Putamen (tissue), 1 donor: ENCODE measurements at places on chromosomes 6 and 20.
A peak's percentile ranks its signal among the peaks of the same experiment; 100 is the strongest.

GRCh38 chr6:84260196-84260595, 32.8 kb upstream of the CEP162 start:
- DNase-seq: no peak

GRCh38 chr20:10338426-10339180, 95.4 kb downstream of the MKKS start:
- DNase-seq: no peak

GRCh38 chr6:5956939-5957338, 49.8 kb downstream of the NRN1 start:
- DNase-seq: no peak

GRCh38 chr6:155040901-155041650, 46.0 kb downstream of the TIAM2 start:
- peak; percentile 18 for DNase-seq

- DNase-seq: no peak
These were observed 107.7 kb upstream of the DTNBP1 start for GRCh38 chr6:15770347-15771143.

- DNase-seq: peak; percentile 65
These were observed 254.4 kb upstream of the PMEPA1 start for GRCh38 chr20:57964011-57964862.

DNA sequence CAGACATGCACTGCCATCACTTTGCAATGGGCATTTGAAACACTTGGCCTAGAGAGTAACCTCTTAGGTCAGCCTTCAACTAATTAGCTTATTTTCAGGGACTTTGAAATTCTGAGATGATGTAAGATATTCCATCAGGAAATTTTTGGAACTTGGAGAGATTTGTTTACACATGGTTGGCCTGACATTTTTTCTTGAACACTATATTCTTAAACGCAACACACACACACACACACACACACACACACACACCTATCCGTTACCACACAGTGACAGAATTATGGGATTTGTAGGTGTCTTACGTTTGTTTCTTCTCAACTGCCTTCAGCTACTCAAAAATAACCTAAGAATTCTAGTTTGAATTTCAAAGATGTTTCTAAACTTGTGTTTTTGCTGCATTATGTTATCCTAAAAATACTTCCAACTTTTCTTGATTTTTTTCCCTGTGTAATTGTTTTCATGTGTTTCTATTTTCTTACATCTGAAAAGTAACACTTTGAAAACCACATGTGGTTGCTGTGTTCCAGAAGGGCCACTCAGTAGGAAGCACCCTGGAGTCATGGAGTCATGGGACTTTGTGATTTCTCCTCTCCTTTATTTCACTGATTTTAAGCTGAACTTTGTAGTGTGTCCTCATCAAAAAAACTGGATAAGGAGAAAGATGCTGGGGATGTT, 31.9 kb downstream of the MARCKS start:
- no peak for DNase-seq

GRCh38 chr6:152087096-152087495, 279.6 kb downstream of the ESR1 start:
- no peak for DNase-seq

DNA sequence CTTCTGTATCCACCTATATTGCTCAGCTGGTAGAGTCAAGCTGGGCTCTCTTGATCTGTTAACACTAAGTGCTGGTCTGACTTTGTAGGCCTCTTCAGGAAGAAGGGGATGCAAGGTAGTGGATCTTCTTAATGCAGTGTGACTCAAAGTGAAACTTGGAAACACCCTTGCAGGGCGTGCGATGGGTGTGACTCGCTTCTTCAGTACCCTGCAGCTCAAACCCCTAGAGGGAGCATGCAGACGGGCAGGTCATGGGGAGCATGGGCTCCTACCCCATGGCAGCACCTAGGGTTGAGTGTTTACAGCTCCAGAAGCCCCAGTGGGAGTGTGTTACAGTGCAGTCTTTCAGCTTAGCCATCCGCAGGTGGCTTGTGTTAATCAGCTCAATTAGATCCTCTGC, 757 bp upstream of the SAMD3 start:
- DNase-seq: no peak

DNA sequence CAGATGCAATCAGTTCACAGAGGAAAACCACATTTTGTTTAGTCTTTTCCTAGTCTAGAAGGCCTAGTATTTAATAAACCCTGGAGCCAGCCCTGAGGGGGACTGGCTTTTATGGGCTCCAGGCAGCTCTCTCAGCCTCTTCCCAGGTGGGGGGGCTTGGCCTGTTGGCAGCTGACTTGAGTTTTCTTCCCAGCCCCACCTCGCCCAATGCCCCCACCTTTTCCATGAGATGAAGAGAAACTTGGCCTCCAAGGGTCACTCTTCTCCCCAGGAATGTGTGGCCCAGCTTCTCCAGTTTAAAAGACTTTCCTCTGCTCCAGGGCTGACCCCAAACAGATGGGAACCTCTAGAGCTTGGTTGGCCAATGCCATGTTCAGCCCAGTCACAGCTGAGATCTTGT, 196.1 kb downstream of the BMP7 start:
- no peak for DNase-seq

DNA sequence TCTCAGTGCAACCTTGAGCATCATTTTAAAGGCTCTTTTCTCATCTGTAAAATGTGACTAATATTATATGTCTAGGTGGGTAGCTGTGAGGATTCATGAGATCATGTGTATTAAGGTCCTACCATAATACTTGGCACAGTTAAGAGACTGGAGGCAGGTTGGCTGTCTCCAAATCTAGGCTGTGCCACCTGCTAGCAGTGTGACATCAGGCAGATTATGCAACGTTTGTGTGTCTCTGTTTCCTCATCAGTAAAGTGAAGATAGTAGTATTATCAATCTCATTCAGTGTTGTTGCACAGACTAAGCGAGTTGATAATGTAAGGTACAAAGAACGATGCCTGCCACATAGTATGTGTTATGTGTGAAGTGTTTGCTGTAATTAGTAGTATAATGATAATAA, 227.4 kb downstream of the SAMD5 start:
- DNase-seq: no peak

- no peak for DNase-seq
These were observed 49.5 kb downstream of the TRERF1 start for GRCh38 chr6:42402184-42402583.

DNA sequence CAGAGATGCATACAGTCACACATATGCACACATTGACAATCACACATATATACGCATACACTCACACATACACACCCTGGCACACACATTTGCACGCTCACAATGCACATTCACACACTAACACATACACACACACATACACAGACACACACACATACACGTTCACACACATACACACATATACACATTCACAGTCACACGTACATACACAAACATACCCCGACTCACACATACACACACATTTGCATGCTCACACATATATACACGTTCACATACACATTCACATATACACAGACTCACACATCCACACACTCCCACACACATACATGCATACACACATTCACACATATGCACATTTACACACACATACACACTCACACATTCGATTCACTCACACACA, 366.8 kb upstream of the ID4 start:
- no peak for DNase-seq

DNA sequence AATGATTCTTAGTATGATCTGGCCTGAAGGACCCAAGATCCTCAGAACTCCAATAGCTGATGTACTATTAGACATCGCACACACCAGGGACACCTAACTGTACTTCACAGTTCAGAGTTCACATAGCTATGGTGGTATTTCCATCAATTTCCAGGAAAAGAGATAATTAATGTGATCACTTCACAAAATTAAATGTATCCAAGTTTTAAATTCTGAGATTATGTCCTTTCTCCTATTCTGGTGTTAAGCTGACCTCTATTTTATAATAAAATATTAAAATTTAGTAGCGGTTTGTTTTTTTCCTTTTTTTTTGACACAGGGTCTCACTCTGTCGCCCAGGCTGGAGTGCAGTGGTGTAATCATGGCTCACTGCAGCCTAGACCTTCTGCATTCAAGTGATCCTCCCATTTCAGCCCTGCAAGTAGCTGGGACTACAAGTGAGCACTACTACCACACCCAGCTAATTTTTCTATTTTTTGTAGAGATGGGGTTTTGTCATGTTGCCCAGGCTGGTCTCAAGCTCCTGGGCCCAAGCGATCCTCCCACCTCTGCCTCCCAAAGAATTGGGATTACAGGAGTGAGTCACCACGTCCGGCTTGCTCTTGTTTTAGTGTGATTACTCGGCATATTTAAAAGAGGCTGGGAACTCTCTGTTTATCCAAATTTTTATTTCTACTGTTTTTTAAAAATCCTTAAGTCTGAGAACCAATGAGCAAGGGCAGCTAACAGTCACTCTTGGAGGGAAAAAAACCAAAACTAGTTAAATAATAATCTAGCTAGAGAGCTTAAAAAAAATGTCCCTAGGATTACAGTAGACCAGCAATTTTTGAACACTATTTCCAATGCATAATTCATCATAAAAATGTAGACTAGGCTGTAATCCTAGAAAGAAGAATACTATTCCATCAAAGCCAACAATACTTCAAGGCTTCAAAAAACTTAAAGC, 16.0 kb downstream of the KIF13A start:
- DNase-seq: no peak

DNA sequence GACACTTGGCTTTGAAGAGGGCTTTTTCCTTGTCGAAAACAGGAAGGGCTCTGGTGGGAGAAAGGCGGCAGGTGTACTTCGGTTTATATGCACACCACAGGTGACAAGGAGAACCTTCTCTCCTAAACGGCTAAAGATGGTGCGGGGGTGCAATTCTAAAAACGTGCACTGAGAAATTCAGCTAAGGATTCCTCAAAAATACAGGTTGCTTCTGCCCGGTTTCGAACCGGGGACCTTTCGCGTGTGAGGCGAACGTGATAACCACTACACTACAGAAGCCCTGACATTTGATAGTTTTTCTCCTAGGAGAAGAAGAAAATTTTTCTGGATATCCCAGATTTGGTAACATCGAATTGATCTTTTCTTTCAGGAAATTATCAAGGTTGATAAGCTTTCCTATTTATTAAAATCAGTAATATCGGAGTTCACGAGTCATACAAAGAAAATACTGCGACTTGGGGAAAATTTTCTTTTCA, 32.0 kb downstream of the POM121L2 start:
- no peak for DNase-seq

DNA sequence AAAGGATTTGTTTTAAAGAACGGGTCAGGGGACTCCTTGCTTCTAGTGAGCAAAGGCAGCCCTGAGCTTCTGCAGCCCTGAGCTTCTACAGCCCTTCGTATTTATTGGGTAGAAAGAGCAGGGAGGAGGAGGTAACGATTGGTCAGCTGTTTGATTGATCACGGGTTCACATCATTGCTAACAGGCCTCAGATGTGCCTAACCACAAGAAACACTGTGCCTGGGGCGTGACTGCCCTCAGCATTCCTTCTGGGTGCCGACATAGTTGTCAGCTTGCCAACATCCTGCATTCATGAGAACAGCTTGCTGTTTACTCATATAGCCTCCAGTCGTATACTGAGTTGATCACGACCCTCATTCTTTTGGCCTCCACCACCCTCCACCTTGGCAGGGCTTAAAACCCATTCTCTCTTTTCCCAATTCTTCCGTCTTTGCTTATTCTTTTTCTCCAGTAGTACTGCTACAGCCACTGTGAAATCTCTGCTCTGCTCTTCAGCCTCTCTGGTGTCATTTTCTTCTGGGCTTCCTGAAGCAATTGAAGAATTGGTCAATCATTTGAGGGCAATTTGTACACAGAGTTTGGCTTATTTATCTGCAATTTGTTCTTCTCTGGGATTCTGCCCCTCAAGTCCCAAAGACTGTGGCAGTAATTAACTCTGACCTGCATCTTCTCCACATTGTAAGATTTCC, 25.4 kb upstream of the NOP56 start:
- DNase-seq: no peak

GRCh38 chr20:19212821-19213502, 520 bp downstream of the SLC24A3 start:
- DNase-seq: peak; percentile 44

DNA sequence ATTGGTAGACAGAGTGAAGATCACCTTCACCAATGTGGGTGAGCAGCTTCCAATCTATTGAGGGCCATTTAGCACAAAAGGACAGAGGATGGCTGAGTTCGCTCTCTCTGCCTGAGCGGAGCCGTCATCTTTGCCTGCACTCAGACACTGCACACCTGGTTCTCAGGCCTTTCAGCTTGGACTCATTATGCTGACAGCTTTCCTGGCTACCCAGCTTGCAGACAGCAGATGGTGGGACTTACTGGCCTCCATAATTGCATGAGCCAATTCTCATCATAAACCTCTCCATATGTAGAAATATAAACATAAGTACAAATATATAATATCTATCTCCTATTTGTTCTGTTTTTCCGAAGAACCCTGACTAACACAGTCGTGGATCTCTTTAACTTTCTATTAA, 13.7 kb downstream of the TBXT start:
- DNase-seq: no peak

GRCh38 chr6:159695984-159696383, 2.9 kb upstream of the SOD2 start:
- no peak for DNase-seq

DNA sequence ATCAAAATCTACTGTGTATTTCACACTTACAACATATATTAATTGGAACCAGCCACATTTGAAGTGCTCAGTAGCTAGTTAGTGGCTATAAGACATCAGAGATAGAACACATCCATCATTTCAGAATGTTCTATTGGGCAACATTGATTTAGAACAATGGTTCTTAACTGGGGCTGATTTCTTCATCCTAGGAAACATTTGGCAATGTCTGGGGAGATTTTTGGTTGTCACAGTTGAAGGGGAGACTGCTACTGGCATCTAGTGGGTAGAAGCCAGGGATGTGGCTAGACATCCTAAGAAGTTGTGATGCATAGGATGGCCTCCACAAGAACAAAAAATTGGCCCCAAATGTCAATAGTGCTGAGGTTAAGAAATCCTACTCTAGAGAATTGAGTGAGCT, 132.5 kb downstream of the OLIG3 start:
- no peak for DNase-seq

- DNase-seq: no peak
These were observed 12.7 kb downstream of the IL17F start for GRCh38 chr6:52231406-52232127.

DNA sequence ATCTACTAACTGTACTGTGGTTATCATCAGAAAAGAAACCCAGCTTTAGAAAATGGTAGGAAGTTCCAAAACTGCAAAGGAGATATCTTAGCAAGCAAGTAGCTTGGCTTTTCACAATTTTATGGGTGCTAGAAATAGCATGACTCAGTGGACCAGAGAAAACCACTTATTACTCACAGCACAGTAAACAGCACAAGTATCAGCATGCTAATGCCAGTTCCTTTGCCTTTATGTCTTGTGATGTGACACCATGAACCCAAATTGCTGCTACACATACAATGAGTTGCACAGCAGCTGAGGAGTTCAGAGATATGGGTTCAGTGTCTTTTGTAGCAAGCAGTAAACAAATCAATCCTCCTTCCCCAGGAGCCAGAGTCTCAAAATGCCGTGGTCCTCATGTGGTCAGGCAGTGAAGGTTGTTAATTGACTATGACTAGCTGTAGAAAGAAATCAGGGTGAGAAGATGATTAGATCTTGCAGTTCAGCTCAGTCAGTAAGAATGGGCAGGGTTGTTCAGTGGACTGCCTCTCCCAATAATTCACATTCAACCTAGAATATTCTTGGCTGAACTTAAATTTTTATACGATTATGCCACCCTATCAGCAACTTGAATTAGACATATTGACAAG, 73.3 kb downstream of the OPRM1 start:
- DNase-seq: no peak

- DNase-seq: no peak
These were observed 14.2 kb downstream of the ANKRD66 start for GRCh38 chr6:46760925-46761324.
